ENCODE measurements at places on chromosomes 5 and 9. TPM values are rescaled to one million over a fixed set of nuclear protein-coding genes. Genes with fewer than 3 reads are reported as not detected.

DNA sequence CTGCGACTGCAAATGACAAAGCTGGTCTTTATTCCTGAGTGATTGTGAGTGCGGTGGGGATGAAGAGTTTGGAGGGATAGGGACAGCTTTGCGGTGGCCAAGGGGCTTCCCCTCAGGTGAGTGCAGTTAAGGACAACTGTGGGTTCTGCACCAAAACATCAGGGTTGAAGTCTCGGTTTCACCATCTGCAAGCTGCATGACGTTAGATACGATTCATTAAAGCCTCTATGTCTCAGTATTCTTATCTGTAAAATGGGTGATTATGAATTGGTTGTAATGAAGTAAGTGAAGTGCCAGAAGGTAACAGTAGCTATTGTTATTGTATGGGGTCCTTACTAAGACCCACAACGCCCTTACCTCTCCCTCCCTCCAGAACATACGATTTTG is 226.8 kb upstream of the DAPK1 start:
- DNase-seq: no peak

GRCh38 chr5:151742870-151743294 is 15.5 kb downstream of the ATOX1 start:
- DNase-seq: no peak

DNA sequence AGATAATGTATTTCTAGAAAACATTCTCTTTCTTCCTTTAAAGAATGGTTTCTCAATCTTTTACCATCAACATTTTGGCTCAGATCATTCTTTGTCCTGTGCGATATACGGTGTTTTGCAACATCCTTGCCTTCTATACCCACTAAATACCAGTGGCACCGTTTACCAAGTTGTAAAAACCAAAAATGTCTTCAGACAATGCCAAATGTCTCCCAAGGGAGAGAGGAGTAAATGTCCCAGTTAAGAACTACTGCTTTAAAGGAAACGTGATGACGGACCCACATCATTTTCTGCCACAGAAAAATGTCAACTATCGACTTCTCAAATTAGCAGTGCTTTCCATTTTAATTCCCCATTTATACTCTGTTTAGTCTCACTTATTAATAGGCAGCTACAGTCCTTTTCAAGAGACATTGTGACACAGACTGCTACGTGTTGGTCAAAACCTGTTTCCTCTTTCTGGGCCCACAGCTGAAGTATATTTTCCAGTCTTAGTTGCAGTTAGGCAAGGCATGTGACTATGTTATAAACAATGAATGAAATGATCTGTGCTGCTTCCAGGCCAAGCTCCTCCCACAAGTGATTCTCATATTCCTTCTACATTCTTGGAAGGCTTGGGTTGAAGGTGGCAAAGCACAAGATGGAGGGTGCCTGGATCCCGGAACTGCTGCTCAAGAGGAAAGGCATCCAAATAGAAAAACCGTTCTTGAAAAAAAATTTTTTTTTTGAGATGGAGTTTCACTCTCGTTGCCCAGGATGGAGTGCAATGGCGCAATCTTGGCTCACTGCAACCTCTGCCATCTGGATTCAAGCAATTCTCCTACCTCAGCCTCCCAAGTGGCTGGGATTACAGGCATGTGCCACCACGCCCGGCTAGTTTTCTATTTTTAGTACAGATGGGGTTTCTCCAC is 8.8 kb downstream of the PRXL2C start:
- DNase-seq: no peak

- DNase-seq: no peak
Measured at GRCh38 chr5:173880306-173880985, 7.7 kb upstream of the CPEB4 start.

DNA sequence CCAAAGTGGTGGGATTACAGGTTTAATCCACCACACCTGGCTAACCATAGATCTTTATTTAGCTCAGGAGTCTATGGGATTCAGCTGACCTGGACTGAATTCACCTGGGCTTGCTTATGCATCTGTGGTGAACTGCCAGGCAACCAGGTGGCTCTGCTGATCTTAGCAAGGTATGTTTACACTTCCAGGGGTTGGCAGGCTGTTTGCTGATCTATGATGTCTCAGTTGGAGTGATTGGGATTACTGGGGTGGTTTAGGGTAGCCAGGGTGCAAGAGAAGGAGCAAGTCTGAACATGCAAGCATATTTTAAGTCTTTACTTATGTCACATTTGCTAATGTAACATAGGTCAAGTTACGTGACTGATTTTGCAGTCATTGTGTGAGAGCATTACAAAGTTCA is 63.6 kb upstream of the JAK2 start:
- DNase-seq: no peak

DNA sequence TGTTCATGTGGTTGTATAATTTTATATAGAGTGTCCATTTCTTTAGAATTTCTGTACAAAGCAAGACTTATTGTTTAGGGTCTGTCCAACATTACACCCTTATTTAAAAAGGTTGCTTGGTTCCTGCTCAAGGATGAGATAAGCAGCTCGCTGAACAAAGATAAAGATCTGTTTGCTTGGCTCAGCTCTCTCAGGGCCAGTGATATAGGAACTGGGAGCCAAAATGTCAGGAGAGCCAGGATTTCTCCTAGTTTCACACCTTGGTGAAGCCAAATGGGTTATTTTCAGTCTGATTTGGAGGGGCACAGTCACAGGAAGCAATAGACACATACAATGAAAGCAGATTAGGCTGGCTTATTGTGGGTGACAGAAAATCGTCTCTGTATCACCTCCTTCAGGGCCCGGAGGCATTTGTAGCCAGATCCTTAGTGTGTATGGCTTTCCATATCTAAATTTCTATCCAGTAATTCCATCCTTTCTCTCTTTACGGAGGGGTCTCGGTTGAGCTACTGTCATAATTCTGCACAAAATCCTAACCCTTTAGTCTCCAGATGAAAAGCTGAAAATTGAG is 396.4 kb downstream of the TMEM232 start:
- no peak for DNase-seq

DNA sequence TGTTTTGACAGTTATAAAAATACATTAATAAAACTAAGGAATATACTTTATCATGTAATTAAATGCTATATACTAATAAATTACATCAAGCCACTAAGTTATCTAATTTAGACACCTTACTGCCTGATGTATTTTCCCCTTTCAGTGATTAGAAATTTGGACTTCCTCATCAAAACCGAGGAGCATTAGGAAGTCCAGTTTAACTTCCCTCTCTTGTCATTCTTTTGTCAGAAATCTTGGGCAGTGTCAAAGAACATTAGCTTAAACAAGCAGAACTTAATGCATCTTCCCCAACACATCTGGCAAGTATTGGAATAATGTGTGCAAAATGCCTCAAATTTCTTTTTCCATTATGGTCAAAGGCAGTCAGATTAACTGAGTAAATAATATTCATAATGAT is 81.6 kb downstream of the PLPP1 start:
- no peak for DNase-seq

- DNase-seq: no peak
Measured at GRCh38 chr5:59773294-59773693, 120.2 kb downstream of the PDE4D start.

DNA sequence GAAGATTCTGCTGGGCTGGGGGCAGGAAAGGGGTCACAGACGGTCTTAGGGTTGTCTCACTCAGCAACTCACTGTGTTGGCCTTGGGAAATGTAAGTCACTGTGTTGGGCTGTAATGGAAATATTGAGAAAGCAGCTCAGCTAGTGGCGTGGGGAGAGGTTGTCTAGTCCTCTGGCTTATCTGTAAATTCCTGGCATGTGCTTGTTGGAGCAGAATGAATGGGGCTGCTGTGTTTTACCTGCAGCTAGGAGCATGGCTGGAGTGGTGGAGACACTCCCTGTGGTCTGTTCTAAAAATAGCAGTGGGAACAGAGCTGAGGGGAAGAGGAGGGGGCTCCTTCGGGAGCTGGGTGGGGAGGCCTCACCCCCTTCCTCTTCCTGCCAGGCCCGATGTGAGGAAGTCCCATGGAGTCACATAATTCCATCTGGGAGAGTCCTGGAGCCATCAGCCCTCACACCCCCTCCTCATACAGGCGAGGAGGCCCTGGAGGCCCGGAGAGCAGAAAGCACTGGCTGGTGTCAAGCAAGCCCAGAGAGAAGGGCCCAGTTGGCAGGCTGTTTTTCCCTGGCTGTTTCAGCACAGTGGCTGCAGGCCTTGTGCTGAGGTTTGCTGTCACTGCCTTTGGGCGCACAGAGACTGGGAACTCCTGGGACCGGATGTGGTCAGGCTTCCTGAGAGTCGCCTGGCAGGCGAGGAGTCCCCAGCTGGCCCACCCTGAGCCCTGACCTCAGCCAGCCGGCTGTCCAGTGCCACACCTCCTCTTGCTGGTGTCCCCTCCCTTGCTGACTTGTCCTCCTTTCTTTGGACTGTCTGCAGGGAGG is 84.9 kb downstream of the RGS3 start:
- DNase-seq: no peak

DNA sequence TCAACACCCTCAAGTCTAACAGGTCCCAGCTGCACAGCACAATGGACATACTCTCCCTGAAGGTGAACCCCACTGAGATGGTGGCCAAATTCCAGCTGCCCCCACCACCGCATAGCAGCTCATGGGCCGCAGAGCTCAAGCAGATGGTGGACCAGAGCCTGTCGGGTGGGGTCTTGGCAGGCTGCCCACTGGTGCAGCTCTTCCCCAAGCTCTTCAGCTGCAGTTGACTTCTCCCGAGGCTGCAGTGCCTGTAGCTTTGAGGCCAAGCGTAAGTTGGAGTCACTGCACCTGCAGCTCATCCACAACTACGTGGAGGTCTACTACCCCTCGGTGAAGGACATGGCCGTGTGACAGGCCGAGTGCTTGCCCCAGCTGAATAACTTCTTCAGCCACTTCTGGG is 56.6 kb upstream of the SPTLC1 start:
- DNase-seq: no peak

DNA sequence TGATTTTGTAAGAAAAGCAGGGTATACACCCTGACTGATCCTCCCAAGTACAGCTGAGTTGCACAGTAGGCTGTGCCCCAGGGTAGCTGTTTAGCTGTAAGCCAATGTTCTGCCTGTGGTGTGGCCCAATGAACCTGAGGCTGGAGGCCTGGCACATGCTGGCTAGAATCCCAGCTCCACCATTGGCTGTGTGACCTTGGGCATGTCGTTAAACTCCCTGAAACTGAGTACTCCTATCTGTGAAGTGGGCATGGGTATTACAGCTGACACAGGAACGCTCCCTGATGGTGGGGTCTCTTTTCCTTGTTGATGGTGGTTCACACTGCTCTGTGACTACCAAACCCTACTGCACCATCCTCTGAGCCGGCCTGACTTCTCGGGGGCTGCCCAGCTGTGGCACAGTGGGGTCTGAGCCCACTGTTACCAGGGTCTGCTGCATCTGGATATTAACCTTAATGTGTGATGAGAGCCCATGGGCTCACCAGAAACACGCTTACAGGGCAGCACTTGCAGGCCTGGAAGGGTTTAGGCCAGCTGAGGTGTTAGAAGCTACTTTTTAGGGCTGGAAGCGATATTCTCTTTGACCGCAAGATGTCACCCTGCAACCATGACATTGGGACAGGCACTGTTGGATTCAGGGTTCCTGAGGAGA is 7.0 kb upstream of the GADD45G start:
- DNase-seq: no peak

Gene AMBP
- not detected for total RNA-seq

Gene ZNF883
- 1.1 TPM for total RNA-seq

Gene ARSI
- not detected for total RNA-seq

Gene PCDHB12
- not detected for total RNA-seq

Gene ARHGEF28
- total RNA-seq: not detected
